ENCODE measurements at places on chromosomes 1 and 21.

DNA sequence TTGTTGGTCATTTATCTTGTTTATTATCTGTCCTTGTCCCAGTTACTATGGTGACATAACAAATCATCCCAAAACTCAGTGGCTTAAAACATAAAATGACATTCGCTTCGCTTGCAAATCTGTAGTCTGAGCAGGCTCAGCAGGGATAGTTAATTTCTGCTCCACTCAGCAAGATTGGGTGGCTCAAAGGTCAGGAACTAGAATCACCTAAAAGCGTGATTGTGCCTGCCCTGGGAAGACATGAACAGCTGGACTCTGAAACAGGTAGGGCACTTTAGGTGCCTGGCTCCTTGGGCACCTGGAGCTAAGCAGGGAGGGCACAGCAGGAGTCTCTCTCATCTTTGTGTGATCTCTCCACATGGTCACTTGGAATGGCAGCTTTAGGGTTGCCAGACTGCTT lies 14.7 kb upstream of the TRAF3IP3 start:
- DNase-seq, result no peak

DNA sequence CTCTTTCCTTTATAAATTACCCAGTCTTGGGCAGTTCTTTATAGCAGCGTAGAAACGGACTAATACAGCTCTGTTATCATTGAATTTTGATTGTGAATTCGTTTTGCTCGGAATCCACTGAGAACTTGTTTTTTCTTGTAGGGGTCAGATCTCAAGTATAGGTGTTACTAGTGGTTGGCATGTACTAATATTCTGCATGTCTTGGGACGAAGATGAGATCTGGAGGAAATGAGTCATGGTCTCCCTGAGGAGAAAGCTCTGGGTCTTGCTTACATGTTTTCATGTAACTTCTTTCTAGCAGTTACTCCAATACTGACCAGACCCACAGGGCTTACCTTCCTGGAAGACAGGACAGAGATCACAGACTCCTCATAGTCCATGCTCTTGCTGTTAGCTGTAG lies 30.3 kb downstream of the ZSCAN20 start:
- no peak for DNase-seq

- DNase-seq, result no peak
Observed at GRCh38 chr1:18463984-18464664, 16.6 kb upstream of the KLHDC7A start.

- DNase-seq, result no peak
Observed at GRCh38 chr1:37593726-37594125, 2.0 kb downstream of the GNL2 start.

GRCh38 chr1:156383023-156383422 lies 14.0 kb downstream of the RHBG start:
- no peak for DNase-seq

GRCh38 chr1:87759421-87760087 lies 430.9 kb downstream of the LMO4 start:
- DNase-seq, result no peak

DNA sequence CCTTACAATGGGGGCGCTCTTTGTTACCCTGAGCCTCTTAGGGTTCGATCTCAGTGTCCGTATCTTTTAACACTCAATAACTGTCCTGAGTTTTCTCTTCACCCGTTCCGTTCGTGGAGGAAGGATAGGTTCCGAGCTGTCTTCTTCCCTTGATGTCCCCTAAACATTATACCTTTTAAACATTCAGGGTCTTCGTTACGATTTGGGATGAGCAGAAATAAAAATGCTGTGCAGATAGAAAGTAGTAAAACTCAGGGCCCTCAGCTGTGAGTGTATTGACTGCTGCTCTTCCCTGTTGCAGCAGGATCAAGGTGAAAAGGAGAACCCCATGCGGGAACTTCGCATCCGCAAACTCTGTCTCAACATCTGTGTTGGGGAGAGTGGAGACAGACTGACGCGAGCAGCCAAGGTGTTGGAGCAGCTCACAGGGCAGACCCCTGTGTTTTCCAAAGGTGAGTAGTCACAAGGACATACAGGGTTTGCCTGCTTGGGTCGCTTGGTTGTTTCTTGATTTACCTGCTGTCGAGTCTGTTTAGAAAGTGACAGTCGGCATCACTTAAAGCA lies 784 bp downstream of the RPL11 start:
- DNase-seq, result no peak

- no peak for DNase-seq
Observed at GRCh38 chr1:200250469-200250868, 159.4 kb downstream of the ZNF281 start.

DNA sequence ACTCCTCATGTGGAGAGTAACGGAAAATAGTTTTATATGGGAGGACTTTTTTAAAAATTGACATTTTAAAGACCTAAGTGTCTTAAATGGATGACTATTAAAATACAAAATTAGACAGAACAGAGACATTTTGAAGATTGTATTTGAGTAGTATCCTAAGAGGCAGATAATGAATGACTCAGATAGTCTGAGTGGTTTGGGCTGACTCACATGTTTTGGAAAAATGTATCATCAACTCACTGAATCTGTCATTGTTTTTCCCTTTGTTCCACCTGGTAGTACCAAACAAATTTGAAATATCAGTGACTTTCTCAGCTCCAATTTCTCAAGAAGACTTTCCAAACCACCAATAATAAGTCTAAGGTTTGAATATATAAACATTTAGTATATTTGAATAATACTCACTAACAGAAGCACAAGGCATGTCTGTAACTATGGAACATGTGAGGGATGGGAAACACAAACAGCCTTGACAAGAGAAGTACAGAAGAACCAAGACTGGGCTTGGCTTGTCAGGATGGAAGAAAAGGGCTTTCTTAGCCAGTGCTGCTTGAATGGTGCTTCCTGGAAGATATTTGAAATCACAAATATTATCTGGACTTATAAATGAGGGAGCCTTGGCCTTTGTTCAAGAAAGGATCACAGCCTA lies 90.6 kb downstream of the SGIP1 start:
- no peak for DNase-seq

DNA sequence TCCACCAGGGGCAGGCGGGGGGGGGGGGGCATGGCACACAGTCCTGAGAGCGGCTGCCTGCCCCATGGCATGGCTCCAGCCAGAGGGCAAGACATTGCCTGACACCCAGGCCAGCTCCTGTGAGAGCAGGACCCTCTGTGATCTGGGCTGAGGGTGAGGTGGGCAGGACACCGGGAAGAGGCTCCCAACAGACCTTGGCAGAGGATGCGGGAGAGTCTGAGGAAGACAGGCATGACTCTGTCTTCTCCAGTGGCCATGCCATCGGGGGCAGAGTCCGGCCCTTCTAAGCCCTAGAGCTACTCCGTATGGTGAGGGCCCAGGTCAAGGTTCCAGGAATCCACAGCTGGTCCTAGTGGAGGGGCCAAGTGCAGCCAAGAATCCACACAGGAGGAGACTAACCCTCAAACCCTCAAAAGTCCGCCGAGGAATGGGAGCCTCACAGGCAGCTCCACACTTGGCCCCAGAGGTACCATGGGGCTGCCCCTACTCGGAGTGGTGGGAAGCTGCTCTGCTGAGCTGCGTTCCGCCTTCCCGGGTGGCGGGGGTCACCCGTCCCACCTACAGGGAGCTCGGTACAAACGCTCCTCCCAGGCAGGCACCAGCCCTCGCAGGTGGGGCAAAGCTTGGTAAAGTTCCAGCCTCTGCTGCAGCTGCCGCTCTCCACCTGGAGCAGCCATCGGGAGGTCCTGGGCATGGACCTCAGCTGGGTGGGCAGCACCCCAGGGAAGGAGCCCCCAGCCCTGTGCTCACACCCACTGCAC lies 6.5 kb downstream of the ACTRT2 start:
- DNase-seq, result no peak

DNA sequence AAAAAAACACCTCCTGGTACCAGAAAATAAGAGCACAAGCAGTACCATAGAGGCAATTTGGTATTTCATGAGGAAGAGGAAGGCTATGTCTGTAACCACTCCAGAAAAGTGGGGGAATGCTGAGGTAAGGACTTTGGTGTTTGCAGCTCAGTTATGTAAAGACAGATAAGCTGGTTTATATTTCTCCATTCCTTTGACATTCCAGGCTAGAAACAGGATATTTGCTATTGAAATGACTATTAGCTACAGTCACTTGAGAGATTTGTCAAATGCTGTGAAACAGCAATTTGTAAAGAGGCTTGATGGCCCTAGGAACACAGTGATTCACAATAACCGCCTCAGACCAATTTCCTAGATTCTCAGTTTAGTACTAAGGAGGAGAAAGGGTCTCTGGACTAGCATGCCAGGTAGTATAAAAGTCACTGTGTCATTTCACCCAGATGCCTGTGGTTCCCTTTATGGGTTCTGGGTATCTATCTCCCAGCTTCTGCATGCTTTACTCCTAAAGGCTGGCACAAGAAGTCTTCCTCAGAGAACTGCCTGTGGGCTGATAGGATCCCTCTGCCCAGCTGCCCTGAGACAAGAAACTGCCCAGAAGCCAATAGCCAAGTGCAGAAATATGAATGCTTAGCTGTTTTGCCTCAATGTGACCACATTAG lies 80.5 kb downstream of the VCAM1 start:
- no peak for DNase-seq

- DNase-seq, result no peak
Observed at GRCh38 chr1:47409311-47410067, 6.6 kb upstream of the FOXE3 start.

- DNase-seq, result peak; percentile 47
Observed at GRCh38 chr1:43232482-43232881, 37.3 kb upstream of the TMEM125 start.

GRCh38 chr1:155957411-155957915 lies 16.0 kb downstream of the RXFP4 start:
- DNase-seq, result no peak

GRCh38 chr1:200945111-200945510 lies 50.4 kb downstream of the INAVA start:
- no peak for DNase-seq

DNA sequence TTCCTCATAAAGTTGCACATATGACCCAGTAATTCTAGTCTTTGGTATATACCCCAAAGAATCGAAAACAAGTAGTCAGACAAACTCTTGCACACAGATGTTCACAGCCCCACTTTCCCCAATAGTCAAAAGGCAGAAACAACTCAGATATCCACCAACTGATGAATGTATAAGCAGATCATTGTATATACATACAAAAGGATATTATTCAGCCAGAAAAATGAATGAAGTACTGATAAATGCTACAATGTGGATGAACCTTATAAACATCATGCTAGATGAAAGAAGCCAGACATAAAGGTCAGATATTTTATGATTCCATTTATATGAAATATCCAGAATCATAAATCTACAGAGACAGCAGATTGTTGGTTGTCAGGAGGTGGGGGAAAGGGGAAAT lies 27.3 kb downstream of the SHCBP1L start:
- no peak for DNase-seq

GRCh38 chr1:46774297-46774696 lies 24.5 kb upstream of the CYP4B1 start:
- DNase-seq, result no peak

DNA sequence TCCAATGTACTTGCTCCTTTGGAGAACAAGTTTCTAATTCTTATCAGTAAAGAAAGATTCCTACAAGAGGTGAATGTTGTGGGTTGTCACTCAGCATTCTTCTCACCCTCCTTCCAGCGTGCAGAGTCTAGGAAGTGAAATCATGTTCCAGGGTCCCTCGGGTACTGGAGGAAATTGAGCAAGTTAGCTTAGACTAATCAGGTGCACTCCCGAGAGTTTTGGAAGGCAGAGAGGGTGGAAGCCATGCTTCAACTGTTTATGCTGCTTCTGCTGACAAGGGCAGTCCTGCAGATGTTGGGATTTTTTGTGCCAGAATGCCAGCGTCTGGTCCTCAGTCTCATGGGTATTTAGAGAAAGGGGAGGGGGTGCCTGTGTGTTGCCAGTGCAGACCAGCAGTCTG lies 5.3 kb upstream of the C1orf115 start:
- DNase-seq, result no peak

DNA sequence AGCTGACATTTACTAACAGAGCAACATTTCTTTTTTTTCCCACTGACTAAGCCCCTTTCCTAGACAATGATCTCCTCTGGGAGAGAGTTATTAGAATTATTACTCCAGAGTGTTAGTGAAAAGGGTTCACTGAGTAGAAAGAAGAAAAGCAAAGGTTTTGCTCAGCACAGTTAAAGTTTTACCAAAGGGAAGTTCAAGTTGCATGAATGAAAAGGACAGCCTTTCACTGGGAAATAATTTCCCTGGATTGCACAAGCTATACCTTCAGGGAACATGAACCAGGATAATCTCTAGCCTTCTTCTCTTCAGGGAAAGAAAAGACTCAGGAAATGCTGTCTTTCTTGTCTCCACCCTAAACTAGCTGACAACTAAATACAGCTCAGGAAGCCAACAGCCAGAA lies 71.4 kb upstream of the ESRRG start:
- DNase-seq, result no peak

GRCh38 chr1:165454091-165454610 lies 9.2 kb upstream of the RXRG start:
- DNase-seq, result no peak

- no peak for DNase-seq
Observed at GRCh38 chr1:22234476-22235030, 91.7 kb upstream of the WNT4 start.

DNA sequence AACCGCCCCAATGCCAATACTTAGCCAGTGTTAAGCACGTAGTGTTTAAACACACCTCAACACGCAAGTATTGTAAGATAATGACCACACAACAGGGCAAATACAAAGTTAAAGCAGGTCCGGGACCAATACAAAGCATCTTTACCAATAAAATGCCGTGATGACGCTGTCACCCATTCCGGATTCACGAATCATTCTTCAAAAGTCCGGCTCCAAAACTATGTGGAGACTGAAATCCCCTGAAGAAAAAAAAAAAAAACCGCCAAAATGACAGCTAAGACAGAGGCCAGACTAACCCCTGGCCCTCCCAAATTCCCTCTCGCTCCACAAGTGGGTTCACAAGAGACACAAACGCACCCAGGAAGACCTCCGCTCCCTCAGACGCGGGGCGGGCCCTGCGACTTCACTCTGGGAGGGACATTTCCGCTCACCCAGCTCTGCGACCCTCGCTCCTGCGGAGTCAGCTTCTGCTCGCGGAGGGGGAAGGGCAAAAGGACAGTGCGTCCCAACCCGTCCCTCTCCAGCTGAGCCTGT lies 625 bp upstream of the DARS2 start:
- no peak for DNase-seq

GRCh38 chr1:212458817-212459216 lies 26.1 kb downstream of the NENF start:
- no peak for DNase-seq

- DNase-seq, result no peak
Observed at GRCh38 chr1:23341931-23342692, 2.0 kb downstream of the HNRNPR start.

DNA sequence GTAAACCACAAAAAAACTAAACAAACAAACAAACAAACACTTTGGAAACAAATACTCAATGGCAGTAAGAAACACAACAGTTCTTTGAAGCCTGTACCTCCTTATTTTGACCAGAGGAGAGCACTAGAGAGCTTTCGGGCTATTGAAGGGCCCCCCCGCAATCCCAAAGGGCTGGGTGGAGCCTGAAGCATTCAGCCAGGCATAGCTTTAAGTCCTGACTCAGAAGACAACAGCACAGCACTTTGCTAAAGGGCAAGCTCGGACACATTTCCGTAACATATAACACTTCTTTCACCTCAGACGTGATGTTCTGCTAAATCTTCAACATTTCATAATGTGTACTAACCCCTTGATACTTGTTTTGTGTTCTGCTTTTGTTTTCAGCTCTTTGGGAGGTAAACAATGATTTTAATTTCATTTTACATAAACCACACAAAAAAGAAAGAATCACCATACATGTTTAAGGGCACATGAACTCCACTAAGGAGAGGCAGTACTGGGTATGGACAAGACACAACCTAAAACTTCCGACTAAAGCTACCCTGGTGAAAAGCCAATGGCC lies 9.7 kb upstream of the SHCBP1L start:
- DNase-seq, result peak; percentile 87

- DNase-seq, result no peak
Observed at GRCh38 chr1:207397525-207397926, 56.6 kb upstream of the CR2 start.
